ENCODE measurements at places on chromosomes 2 and 18.
A peak's percentile ranks its signal among the peaks of the same experiment; 100 is the strongest.

DNA sequence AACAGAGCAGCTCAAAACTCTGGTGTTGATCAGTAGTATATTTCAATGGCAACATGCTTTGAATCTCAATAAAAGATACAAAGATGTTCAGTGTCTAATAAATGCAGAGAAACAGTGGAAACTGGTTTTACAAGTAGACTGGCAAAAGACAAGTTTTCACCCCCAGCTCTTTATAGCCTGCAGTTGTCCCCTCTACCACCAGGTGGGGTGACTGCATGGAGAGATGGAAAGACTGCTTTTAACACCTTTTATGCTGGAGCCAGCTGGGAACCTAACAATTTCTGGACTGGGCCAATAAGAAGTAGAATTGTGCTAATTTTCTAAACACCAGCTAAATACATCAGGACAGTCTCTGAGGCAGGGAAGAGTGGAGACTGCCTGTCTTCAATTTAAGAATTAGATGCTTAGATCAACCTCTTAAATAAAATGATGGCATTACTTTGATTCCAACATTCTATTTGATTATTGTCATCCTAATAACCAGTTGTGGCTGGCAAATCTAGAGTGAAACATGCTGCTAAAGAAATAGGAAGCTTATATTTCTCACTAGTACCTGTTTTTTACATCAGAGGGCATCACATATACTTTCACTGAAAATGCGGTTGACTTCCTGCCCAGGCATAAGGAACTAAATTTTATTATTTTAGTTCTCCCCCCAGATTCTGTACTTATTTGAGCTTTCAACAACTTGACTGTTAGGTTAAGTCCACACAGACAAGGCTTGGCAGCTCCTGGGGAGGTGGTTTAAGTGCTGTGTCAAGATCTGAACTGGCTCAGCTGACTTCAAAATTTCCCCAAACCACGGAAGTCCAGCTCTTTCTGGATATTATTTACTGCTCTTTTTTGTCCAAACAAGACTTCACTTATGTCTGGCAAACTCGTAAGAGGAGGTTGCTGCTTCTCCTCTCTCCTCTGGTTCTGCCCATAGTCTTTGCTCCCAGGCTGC, 140.5 kb downstream of the TPGS2 start:
- DNase-seq = peak; percentile 17

- DNase-seq = no peak
Observed at GRCh38 chr2:116487336-116487735, 1327.2 kb upstream of the DDX18 start.

- DNase-seq = no peak
Observed at GRCh38 chr2:69280796-69281412, 106.1 kb downstream of the GFPT1 start.

GRCh38 chr2:204472375-204472774, 72.9 kb upstream of the PARD3B start:
- DNase-seq = no peak

DNA sequence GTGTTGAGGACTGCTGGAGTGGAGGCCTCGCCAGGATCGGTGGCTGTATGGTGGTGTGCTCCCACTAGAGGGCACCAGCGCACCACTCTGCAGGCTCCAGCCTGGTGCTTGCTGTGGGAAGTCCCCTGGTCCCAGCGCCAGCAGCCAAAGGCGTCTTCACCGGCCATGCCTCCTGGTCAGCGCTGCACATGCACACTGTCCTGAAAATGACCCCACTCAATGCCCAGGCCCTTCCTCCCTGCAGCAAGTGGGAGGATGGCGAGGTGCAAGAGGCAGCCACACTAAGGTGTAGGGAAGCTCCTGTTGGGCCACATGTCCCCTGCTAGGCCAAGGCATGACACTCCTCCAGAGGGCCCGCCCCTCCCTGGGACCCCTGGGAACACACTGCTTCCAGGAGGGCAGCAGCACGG, 136.5 kb downstream of the CTIF start:
- peak; percentile 20 for DNase-seq

GRCh38 chr18:23853448-23854195, 160.9 kb upstream of the TTC39C start:
- DNase-seq = no peak

DNA sequence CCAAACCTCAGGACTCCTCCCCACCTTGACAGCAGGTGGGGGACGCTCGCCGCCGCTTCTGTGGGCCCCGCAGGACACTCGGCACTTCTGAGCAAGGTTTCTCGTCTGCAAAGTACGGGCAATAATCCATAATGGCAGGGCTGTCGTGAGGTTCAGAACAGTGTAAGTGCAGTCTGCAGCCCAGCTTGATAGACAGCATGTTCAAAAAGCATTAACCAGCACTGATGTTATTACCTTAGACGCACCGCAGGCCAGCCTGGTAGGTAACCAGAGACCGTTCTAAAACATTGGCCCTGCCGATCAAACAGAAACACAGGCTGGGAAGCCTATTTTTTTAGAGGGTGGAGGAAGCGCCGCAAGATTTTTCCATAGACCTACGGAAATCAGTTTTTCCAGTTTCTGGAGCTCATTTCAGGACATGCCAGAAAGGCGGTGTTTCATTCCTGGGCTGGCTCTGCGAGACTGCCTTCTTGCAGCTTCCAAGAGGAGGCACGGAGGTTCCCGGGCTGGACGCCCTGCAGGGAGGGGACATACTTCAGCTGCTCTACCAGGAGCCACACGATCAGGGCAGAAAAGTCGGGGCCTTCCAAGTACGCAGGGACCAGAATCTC, 148.7 kb downstream of the TPO start:
- no peak for DNase-seq

DNA sequence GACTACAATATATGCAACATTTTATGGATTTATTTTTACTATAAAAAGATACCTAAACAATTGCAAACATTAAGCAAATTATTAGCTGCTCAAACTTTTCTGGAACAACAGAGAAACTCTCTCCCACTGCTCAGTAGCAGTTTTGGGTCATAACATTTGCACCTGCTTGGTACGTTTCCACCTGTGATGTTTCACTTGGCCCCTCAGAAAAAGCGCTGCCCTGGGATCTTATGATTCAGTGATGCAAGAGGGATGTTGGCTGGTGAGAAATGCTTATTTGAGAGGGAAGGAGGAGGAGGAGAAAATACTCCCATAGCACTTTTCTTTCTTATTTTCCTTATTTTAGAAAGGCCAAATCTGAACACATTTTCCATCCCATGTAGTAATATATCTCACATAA, 9.2 kb downstream of the IRS1 start:
- DNase-seq = no peak

DNA sequence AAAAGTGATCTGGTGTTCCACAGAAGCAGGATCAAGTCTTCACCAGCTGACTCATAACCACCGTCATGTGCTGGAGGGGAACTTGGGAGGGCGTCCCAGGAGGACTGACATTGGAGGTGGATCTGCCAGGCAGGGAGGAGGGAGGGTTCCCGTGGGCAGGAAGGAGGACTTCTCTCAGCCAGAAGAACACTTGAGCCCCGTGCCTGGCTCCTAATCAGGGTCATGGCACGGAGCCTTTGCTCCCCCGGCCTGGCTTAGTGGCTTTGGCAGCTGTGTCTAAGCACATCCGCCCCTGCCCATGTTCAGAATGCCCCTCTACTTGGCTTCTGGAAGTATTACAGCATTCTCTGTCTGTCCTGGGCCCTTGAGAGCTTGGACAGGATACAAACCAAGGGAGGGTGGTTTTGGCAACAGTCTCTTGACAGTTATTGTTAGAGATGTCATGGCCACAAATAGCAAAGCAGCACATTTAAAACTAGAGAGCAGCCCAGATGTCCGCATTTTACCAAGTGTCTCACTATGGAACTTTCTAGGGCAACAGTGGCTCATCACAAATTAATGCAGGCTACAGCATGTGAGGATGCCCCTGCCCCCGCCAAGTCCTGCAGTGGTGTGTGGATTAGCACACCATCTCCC, 11.5 kb downstream of the PPP1R7 start:
- DNase-seq = no peak

- DNase-seq = no peak
Observed at GRCh38 chr18:54888933-54889332, 60.7 kb downstream of the RAB27B start.

- no peak for DNase-seq
Observed at GRCh38 chr2:240524963-240525718, 32.6 kb downstream of the ANKMY1 start.

DNA sequence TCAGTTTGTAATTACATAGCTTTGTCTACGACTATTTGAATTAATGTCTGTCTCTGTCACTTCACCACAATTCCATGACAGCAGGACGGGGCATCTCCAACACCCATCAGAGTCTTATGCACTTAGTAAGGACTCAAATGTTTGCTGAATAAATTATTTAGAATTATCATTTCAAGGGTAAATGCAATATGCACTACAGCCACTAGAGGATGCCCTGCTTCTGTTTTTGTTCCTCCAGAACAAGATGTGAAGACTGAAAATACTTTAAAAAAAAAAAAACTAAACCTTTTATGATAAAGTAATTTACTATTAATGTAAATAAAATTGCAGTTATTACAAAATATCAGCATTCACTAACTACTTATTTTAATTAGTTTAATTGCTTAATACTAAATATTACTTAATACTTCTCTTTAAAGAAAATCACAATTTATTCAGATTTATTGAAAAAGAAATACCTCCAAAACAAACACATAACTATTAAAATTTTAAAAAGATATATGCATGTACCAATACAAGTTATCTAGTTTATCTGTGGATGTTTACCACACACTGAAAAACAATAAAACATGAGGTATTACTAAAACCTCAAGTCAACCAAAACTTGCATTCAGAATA, 3.2 kb downstream of the PIGN start:
- no peak for DNase-seq

GRCh38 chr2:12173943-12174340, 427.5 kb downstream of the LPIN1 start:
- DNase-seq = no peak

GRCh38 chr2:63345285-63345633, 243.0 kb downstream of the WDPCP start:
- DNase-seq = no peak

GRCh38 chr2:196372811-196373664, 201.7 kb upstream of the STK17B start:
- no peak for DNase-seq

DNA sequence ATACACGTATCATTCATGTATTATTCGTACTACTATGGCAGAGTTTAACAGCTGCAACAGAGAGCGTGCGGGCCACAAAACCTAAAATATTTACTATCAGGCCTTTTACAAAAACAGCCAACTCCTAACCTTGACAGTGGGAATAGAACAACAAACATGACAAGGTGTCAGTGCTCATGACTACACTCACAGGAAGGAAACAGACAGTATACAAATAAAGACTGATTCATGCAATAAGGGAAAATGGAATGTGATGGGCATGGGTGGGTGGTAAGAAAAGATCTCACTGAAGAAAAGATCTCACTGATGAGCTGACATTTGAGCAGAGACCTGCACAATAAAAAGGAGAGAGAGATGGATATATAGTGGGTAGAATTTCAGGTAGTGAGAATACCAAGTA, 347.8 kb downstream of the ALK start:
- DNase-seq = no peak

GRCh38 chr18:32760391-32760790, 12.4 kb downstream of the KLHL14 start:
- no peak for DNase-seq

DNA sequence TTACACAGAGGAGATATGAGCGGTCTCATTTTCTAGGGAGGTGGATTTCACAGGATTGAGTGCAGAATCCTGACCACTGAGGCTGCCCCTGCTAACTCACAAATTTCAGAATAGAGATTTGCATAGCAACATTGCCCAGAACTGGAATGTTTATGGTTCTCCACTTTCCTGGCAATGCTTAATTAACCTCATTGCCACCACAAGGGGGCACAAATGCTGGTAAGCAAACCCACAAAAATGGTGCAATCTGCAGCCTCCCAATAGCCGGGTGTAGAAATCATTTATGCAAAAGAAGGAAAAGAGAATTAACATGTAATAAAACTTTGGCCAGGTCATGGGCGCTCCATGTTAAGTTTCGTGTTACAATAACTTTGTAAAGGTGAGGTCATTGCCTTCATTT, 112.4 kb downstream of the CYRIA start:
- peak; percentile 5 for DNase-seq

GRCh38 chr2:223880796-223881195, 43.4 kb upstream of the AP1S3 start:
- no peak for DNase-seq

GRCh38 chr18:47985866-47986265, 55.4 kb upstream of the SMAD2 start:
- DNase-seq = no peak

DNA sequence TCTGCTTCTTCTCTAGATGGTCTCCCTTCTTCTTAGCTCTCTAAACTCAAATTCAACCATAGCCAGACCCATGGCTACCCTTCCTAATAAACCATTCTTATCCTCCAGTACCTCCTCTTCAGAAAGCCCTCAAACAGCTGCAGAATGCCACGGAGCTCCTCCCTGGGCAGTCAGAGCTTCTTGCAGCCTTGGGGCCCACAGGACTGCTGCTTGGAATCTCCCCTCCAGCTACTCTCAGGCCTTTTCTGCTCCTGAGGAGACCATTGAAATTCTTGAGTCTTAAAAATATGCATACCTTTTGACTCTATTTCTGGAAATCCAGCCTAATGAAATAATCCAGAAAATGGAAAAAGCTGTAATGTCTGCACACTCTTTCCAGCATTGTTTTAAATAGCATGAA, 30.7 kb downstream of the EFR3B start:
- no peak for DNase-seq

DNA sequence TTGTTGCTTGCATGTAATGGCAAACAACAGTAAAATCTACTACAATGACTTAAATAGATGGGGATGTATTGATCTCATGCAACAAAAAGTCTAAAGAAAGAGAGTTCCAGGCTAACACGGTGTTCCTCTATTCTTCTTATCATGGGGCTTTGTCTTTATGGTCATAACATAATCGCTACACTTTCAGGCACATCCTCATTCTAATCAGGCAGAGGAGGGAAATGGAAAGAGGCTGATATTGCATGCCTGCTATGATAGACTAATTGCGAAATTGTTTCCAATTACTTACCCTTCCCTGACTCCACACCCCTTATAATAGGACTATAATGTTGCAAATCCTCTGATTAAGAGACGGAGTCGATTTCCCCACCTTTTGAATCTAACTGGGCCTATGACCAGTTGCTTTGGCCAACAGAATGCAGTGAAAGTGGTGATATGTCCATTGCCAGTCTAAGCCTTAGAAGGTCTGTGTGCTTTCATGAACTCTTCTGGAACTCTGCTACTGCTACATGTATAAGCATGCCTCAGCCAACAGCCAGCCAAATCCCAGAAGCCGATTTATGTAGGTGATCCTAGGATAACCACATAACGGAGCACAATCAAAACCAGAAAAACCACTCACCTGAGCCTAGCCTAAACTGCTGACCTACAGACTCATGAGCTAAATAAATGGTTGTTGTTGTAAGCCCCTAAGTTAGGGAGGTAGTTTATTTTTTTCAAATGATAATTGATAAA, 180.3 kb upstream of the TACR1 start:
- DNase-seq = no peak
